ENCODE measurements at places on chromosomes 16 and 17.

- no peak for DNase-seq
Measured at GRCh38 chr17:57860414-57860999, 10.7 kb upstream of the MRPS23 start.

GRCh38 chr17:56793531-56793930 lies 40.2 kb downstream of the C17orf67 start:
- DNase-seq: no peak

DNA sequence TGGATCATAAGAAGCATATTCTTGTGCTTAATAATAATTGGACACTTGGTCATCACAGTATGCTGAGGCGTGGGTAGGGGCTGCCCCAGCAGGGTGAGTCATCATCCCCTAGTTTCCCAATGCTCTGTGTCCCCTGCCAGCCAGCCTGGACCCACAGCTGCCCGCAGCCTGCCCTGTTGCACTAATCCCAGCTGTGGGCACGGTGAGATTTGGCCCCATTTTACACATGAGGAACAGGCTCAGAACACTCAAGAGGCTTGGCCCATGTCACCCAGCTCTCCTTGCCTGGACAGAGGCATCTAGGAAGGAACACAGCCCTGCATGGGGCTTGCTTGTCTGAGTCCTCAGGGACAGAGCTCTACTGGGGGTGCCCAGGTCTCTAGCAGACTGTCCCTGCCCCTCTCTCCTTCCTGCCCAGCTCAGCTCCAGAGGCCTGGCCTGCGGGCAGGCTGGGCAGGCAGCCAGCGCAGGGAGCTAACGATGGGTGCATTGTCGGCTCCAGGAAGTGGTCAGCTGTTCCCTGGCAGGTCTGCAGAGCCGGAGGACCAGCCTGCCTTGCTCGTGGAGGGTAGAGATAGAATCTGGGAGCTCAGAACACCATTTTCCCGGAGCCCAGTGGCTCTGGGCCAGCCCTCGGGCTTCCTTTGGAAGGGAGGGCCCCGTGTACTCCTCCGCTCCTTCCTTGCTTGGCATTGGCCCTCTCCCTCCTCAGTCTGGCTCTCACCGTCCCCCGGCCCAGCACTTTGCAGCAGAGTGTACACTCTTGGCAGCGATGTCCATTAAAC lies 189.4 kb downstream of the RAB11FIP4 start:
- peak; percentile 61 for DNase-seq

- no peak for DNase-seq
Measured at GRCh38 chr17:80795090-80795580, 196.5 kb upstream of the CHMP6 start.

- no peak for DNase-seq
Measured at GRCh38 chr17:72922219-72922618, 170.3 kb downstream of the SLC39A11 start.

DNA sequence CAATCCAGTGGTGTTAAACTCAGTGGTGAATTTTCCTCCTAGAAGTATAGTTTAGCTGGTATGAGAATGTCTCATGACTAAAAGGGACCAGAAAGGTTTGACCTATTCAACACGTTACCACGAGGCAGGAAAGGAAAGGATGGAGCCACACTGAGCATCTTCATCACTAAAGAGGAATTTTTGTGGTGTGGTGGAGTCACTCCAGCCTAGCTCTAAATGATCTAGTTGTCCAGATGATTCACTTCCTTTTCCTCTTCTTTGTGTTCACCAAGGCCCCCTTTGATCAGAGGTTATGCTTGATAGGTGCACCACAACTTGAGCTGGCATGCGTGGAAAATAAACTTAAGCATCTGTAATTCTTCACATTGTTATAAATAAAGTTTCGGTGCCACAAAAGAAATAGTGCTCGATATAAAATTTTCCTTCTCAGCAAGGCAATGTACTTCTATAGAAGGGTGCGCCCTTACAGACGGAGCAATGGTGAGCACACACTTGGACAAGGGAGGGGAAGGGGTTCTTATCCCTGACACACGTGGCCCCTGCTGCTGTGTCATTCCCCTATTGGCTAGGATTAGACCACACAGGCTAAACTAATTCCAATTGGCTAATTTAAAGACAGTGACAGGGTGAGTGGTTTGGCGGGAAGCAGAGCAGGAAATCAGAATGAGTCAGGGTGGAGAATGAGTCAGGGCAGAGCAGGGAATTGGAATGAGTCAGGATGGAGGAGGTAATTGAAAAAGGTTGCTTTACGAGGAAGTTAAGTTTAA lies 254.6 kb downstream of the HS3ST3A1 start:
- no peak for DNase-seq

DNA sequence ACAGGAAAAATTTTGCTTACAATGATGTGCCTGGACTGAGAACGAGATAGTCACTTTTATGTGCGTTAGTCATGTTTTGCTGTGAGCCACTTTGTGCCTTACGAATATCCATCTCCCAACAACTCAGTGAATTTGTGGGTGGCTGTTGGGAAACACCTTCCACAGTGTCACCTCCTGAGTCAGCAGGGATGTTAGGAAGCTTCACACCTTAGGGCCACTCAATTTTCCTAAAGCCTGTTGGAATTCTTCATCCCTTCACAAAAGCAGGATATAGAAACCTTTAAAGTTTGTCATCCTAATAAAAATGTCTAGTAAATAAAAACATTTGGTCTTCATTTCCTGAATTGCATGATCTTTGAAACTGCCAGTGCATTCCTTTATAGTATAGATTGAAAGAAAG lies 4.3 kb upstream of the KRTAP3-1 start:
- no peak for DNase-seq

DNA sequence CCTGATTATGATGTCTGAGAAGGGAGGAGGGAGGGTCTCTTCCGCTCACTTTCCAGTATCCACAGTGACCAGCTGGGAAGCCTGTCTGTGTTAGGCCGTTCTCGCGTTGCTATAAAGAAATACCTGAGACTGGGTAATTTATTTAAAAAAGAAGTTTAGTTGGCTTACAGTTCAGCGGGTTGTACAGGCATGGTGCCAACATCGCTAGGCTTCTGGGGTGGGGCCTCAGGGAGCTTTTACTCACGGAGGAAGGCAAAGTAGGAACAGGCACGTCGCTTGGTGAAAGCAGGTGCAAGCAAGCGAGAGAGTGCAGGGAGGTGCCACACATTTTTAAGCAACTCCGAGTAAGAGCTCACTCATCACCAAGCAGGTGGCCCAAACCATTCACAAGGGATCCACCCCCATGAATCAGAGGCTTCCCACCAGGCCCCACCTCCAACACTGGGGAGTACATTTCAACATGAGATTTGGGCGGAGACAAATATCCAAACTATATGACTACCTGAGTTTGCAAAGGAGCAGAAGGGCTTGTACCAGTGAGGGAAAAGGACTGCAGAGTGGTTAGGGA lies 137.5 kb downstream of the CCDC182 start:
- DNase-seq: no peak

DNA sequence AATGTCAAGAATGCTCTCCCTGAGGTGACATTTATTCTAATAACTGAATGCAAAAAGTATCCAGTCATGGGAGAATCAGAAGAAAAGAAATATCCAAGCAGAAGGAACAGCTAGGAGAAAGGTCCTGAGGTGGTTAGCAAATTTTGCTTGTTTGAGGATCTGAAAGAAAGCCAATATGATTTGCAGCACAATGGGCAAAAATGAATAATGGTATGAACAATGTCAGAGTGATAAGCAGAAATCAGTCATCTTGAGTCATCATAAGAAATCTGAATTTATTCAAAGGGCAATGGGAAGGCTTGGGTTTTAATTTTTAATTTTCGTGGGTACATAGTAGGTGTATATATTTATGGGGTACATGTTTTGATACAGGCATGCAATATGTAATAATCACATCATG lies 68.5 kb downstream of the BRIP1 start:
- DNase-seq: no peak

GRCh38 chr17:61040666-61041065 lies 359.0 kb upstream of the TBX2 start:
- DNase-seq: no peak

- DNase-seq: no peak
Measured at GRCh38 chr16:81558444-81559175, 114.0 kb downstream of the CMIP start.

GRCh38 chr16:54936201-54936978 lies 5.7 kb downstream of the IRX5 start:
- DNase-seq: no peak

DNA sequence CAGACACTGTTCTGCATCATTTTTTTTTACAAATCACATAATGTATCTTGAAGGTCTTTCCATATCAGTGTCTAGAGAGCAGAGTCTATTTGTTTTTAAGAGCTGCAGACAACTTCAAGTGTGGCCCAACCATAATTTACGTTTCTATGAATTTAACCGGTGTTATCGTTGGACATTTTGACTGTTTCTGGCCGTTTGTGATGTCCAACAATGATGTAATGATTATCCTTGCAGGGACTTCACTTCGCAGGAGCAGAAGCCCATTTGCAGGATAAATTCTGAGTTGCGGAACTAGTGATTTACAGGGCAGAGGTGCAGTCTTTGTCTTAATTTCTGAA lies 26.9 kb upstream of the HLF start:
- DNase-seq: no peak
